ENCODE measurements at places on chromosomes 3 and 15.

DNA sequence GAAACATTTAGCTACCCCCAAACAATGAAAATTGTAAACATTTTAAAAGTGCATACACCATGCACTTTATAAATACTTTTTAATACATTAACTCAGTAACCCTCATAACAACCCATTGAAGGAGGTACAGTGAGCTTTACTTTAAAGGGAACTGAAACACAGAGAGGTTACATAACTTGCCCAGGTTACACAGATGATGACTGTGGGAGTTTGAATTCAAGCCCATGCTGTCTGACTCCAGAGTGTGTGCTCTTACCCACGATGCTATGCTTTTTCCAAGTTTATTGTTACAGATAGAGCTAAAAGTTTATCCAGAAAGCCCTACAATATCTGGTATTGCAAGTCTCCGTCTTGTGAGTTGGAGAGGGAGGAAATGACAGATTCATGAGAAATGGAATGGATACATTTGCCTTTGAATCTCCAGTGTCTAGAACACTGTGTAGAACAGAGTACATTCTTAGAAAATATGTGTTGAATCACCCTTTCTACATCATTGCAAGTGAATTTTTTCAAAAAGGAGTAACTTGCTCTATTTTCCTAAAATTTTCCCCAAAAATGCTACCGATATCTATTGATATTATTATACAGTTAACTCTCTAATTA lies 428.3 kb downstream of the NAALADL2 start:
- DNase-seq = no peak

DNA sequence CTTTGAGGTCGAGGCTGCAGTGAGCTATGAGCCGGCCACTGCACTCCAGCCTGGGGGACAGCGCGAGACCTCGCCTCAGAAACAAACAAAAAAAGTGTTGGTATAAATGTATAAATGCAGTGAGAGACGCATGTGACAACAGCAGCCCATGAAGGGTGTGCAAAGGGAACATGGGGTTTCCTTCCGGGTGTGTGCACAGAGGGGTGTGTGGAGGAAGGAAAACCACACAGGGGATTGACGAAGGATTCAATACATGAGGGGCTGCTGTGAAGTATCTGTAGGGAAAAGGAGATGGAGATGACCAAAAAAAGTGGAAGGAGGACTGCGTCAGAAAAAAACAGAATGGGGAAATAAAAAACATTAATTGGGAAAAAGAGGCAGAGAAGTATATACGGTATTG lies 1.1 kb downstream of the MTFMT start:
- DNase-seq = no peak

DNA sequence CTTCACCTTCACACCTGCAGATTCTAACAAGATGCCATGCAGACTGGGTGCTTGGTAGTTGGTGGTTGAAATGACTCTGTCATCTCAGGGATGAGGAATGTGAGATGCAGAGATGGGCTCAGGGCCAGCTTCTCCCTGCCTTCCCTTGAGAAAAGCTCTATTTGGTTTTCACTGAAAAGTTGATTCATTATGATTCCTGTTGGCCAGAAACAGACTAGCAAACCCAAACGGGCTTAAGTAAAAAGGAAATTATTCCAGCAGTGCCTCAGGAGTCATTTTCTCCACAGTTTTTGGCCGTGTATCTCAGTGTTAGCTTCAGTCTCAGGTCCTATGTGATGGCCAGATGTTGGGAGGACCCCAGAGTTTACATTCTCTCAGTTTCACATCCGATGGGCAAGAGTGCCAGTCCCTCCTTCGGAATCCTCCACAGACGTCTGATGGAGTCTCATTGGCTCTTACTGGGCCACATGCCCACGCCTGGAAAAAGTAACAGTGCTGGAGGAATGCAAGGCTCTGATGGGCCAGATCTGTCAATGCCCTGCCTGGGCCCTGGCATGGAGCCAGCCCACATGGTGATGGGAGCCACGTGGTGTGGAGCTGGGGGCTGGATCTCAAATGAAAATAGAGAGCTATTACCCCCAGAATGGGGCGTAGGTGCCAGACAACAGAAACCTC lies 22.3 kb upstream of the SACM1L start:
- no peak for DNase-seq

- no peak for DNase-seq
These were observed 418.7 kb upstream of the SGO1 start for GRCh38 chr3:20604659-20605058.

DNA sequence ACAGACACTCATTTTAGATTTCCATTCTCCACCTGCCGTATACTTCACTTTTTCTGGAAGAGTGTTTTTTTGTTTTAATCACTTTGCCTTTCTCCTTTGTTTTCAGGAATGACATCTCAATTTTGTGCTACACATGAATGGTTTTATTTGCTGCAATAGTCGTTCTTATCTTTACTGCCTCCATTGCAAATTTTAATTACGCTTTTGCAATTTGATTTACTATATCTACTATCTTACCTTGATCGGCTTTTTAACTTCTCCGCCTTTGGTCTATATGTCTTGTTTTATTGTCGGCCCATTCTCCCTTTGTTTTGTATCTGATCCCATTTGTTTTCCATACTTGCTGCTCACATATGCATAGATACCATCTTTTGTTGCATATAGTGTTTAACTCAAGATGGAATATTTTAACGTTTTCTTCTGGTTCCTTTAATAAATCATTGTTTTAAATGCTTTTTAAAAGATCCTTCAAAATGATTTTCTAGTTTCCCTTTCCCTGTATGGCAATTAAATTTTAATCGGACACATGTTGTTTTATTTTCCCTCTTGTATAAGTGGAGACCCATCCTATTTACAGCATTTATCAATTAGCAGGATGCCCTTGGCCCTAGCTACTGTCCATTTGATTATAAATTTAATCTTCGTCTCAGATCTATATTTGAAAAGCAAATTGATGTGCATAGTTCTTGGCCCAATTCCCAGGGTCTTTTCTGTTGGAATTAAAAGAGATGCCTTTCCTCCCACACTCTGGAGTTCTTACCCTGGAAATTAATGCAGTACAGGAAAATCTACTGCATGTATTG lies 97.2 kb upstream of the CNTN4 start:
- DNase-seq = no peak

GRCh38 chr3:18732474-18732873 lies 307.3 kb upstream of the SATB1 start:
- DNase-seq = no peak

DNA sequence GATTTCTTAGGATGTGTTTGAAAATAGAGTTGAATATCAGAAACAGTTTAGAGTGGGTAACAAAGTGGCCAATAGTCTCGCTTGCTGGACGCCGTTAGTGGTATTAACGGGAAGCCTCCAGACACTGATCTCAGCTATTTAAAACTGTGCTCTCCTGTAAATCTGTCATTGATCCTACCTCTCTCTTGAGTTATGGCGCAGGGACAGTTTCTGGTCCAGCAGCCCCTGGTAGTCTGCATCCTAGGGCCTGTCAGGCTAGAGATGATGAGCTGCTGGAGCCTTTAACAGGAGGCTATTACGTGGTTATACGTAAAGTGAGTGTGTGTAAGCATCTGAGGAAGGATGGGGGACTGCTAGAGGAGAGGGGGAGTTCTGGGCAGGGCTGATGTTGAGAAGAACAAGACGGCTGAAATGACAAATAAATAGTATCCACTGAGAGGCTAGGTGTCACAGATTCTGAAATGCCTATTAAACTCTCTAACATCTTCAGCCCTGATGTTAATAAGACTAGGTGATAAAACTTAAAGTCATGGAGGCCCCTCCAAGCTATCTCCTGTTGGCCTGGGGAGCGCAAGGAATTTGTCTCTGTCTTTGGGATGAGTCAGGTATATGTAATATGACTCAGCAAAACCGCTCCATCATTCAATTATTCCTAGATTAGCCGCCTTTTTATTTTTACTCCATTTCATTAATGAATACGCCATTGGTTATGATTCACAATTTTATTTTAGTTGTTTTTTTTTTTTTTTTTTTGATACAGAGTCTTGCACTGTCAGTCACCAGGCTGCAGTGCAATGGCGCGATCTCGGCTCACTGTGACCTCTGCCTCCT lies 155.7 kb downstream of the GREM1 start:
- no peak for DNase-seq

- DNase-seq = peak; percentile 39
These were observed 1.8 kb downstream of the RCCD1 start for GRCh38 chr15:90956274-90957030.

DNA sequence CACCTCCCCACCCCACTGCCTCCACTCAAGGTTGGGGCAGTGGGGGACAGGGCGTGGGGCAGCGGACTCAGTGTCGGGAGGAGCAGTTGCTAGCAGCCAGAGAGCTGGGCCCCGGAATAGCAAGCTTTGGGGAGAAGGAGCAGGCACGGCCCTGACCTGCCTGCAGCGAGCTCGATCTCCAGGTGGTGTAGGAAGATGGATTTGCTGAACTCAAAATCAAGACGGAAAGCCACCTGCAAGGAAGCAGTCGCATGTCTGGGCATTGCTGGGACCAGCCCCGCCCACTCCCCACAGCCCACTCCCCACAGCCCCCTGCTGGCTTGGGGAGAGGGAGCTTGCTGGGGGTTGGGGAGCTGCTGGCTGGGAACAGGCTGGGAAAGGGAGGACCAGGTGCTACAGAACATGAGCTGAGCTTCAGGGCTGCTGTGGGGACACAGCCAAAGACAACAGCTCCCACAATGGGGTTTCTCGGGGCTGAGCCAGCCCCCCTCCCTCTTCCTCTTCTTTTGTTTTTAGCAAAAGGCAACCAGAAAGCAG lies 38.0 kb downstream of the FEM1B start:
- DNase-seq = no peak

DNA sequence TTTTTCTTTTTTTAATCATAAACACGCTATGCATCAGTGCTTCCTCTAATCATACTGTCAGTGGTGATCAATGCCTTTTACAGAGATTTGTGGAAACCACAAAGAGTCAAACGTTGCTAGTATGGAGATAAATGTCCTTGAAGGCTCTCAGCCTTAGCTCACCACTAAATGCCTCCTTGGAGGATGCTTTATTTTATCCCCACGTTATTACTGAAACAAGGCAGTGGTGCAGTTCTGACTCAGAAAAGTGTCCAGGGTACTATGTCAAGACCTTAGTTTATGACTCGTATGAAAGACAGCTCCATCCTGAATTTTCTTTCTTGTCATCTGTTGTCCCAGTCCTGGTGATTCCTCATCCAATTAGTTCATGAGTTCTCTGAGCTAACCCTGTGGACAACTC lies 1146.7 kb downstream of the IGSF11 start:
- no peak for DNase-seq

- DNase-seq = no peak
These were observed 302.5 kb downstream of the ZNF621 start for GRCh38 chr3:40827226-40827625.

GRCh38 chr15:41993472-41994170 lies 21.3 kb upstream of the EHD4 start:
- DNase-seq = no peak

DNA sequence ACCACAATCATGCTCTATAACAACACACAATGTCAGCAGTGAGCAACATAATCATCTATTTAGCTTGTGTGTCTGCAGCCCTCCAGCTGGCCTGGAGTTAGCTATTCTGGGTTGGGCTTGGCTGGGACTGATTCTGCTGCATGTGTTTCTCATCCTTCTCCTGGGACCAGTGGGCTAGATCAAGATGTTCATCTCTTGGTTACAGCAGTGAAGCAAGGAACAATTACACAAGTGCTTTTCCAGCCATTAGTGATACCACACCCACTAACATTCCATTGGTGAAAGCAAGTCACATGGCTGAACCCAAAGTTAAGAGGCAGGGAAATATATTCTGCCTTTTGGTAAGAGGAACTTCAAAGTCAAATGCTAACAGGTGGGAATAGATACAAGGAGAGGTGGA lies 14.6 kb downstream of the NUDT16 start:
- no peak for DNase-seq

DNA sequence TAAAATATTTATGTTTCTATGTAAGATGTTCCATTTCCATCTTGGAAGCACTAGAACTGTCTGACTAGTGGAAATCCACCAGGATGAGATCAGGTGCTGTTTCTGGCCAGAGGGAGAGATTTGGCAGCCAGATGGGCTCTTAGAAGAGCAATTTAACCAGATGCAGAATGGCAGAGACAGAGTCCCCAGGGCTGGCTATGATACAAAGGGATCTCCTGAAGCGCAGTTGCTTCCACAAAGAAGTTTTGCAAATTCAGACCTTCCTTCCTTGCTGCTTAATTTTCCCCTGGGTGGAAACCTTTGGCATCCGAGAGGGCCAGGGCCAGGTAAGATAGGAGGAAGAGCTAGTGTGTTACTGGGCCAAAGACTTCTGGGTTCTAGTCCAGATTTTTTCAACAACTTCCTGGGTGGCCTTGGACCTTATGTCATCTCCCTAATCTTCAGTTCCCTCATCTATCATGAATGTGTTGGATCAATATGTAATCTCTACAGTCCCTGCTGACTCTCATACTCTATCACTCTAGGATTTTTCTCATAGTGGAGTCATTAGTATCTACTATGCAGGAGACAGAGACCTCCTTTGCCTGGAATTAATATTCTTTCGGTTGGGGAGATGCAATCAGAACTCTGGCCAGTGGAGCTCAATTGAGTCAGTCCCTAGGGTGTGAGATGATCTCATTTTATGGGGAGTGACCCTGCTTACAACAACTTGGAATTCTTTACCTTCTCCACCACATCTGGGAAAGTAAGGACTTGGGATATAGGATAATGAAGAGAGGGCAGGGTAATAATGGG lies 41.1 kb upstream of the NDUFB4 start:
- DNase-seq = no peak

DNA sequence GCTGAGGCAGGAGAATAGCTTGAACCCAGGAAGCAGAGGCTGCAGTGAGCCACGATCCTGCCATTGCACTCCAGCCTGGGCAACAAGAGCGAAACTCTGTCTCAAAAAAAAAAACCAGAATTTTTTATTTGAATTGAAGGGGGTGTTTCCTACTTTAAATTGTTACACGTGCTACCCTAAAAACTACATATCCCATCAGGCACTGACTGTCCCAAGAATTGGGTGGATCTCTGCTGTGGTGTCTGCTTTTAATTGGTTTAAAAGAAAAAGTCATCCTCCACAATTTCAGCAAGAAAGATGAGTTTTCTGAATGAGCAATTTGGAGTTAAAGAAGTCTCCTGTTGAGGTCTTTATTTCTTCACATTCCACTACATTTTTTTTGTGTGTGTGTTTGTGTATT lies 2.1 kb downstream of the PDIA3 start:
- no peak for DNase-seq

DNA sequence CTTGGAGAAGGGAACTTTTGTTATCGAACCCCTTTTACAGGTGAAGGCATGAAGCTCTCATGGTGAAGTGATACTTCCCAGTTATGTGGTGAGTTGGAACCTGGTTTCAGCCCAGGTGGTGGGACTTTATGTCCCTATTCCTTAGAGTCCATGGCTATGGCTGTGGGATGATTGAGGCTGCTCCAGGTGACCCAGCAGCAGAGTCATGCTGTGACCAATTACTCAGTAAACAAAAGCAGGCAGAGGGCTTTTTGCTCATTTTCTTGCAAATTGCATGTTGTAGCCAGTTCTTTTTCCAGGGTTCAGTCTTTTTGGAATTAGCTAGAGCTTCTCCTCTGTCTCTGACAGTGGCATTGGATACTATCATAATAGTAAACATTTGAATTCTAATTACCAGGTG lies 70.7 kb downstream of the CACNA2D3 start:
- DNase-seq = no peak

Measured in stimulated activated CD4-positive, alpha-beta T cell treated with anti-CD3 and anti-CD28 coated beads, TNF-alpha, amount 100 ng/mL, for 1 hour (primary cell).